Nasal cavity respiratory epithelium epithelial cell of viscerocranial mucosa (primary cell): ENCODE measurements at places on chromosomes 4 and X. TPM values are rescaled to one million over a fixed set of nuclear protein-coding genes. Genes with fewer than 3 reads are reported as not detected.

The NPNT gene
- 1.4 and 19.7 TPM in 2 replicates for total RNA-seq

The RHOXF1 gene
- not detected in 2 replicates for total RNA-seq

The GABRQ gene
- total RNA-seq: under 0.01 and 0.34 TPM in 2 replicates

The PPARGC1A gene
- under 0.01 and 38.9 TPM in 2 replicates for total RNA-seq

The CXCL1 gene
- total RNA-seq: 4.1 and 88.6 TPM in 2 replicates

The ADH1B gene
- total RNA-seq: not detected in 2 replicates

The PPBP gene
- total RNA-seq: 6.2 TPM in 1 of 2 replicates, not detected in the other

The CCSER1 gene
- total RNA-seq: 9.6 and 19.6 TPM in 2 replicates

The PPP2R2C gene
- 2.7 and 17.4 TPM in 2 replicates for total RNA-seq
